ENCODE measurements at places on chromosomes 3 and 15. TPM values are rescaled to one million over a fixed set of nuclear protein-coding genes. Genes with fewer than 3 reads are reported as not detected.

Gene CHCHD6
- total RNA-seq = 28.8 TPM

Gene HDC
- total RNA-seq = not detected

- H3K4me1 ChIP-seq = peaks cover 16% of the 10 kb centered on the region
- no peaks in the 10 kb centered on the region for H3K27me3 ChIP-seq
- H3K27ac ChIP-seq = no peak overlapping the region
- no peak overlapping the region for H3K4me3 ChIP-seq
- DNase-seq = no peak
Measured at GRCh38 chr3:113142476-113142875, 68.9 kb upstream of the BOC start.

GRCh38 chr3:180909369-180910127 is 2.9 kb upstream of the FXR1 start:
- H3K27me3 ChIP-seq = no peaks in the 10 kb centered on the region
- no peak overlapping the region for H3K4me3 ChIP-seq
- H3K4me1 ChIP-seq = peaks cover 12% of the 10 kb centered on the region
- H3K36me3 ChIP-seq = no peaks in the 10 kb centered on the region

DNA sequence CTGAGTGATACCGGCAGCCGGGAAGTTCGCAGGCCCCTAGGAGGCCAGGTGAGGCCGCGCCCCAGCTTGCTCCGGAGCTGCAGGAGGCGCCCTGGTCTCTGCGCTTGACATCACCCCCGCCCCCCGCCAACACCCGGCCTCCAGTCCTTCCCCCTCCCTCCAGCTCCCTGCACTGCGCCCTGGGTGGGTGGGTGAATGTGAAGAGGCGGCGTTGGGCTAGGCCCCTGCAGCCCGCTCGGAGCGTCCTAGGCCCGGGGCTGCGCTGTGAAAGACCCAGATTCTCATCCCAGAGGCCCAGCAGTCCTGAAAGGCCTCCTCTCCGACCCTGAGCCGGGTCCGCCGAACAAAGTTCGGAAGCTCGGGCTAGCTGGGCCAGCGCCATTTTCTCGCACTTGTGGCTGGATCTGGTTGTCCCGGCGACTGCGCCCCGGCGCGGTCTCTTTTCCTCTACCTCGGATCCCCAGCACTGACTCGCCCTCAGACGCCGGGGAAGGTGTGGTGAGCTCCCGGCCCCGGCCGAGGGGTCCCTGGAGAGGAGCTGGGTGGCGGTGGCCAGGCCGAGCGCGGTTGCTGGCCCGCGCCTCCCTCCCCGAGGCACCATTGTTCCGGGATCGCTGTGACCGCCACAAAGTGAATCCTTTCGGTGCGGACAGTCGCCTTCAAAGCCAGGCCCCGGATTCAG is 12.9 kb downstream of the ZIC4 start:
- peaks cover 67% of the 10 kb centered on the region for H3K4me1 ChIP-seq
- H3K27ac ChIP-seq = no peak overlapping the region
- H3K36me3 ChIP-seq = no peaks in the 10 kb centered on the region
- peak overlapping the region; percentile 81 for H3K4me3 ChIP-seq
- peak; percentile 94 for DNase-seq
- H3K27me3 ChIP-seq = peaks cover 100% of the 10 kb centered on the region
